ENCODE measurements at places on chromosomes 6 and 20. TPM values are rescaled to one million over a fixed set of nuclear protein-coding genes. Genes with fewer than 3 reads are reported as not detected.

RNASET2 gene
- total RNA-seq, result 24.1 TPM

DNA sequence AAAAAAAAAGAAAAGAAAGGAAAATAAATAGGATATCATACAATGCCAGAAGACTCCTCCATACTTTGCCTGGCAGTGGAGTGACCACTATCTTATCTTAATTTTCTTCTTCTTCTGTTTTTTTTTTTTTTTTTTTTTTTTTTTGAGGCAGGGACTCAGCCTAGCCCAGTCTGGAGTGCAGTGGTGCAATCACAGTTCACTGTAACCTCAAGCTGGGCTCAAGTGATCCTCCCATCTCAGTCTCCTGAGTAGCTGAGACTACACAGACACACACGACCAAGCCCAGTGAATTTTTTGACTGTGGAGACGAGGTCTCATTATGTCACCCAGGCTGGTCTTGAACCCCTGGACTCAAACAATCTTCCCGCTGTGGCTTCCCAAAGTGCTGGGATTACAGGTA, 17.1 kb upstream of the MMP9 start:
- no peak for DNase-seq

DNA sequence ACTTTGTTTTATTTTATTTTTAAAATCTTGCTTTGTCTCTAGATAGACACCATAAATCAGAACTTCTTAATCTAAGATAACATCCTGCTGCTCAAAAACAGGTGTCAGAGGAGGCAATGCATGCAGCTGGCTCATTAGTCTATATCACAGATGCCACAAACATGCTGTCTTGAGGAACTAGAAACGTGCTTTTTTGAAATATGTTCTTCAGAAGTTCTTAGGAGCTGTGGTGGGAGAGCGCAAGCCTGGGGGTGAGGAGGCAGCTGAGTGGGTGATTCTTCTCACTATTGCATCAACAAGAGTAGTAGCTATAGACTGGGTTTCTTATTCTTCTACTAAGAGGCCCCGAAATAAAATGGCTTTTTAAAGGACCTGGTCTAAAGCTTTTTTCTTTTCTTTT, 23.4 kb downstream of the IL22RA2 start:
- no peak for DNase-seq

- no peak for DNase-seq
These were observed 47.4 kb downstream of the SRC start for GRCh38 chr20:37393196-37393862.

DNA sequence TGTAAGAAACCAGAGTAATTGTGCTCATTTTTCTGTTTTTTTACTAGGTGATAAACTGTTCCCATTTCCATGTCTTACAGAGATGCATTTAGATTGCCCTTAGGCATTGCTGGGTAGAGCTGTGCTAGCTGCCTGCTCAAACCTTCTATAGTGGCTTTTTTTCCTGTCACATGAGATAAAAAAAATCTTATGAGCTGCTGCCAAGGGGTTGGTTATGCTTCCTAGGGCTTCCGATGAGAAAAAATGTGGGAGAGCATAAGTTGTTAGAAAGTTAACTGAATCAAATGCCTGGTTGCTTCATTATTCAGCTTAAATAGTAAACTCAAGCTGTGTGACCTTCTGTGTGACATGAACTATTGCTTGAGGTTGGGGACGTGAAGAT, 50.0 kb upstream of the NOX3 start:
- no peak for DNase-seq

DNA sequence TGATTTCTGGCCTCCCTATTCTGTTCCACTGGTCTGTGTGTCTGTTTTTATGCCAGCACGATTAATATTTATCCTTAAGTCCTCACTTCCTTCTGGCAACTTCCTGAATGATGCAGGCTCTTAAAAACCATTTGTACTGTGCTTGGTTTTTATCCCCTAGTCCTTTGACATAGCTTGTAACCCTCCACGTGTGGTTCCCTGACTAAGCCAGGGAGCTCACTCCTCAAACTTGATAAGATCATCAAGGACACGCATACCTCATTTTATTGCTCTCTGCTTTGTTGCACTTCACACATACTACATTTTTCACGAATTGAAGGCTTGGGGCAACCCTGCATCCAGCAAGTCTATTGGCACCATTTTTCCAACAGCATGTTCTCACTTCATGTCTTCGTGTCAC, 166.4 kb upstream of the UST start:
- no peak for DNase-seq

DNA sequence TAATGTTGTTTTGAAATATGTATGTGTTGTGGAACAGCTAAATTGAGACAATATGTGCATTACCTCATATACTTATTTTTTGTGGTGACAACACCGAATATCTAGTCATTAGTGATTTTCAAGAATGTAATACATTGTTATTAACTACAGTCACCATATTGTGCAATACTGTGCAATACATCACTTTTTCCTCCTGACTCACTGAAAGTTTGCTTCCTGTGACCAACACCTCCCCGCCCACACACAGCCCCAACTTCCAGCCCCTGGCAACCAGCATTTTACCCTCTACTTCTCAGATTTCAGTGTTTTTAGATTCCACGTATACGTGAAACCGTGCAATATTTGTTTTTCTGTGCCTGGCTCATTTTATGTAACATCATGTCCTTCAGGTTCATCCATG, 627.9 kb downstream of the PRKN start:
- DNase-seq, result no peak

CST2 gene
- total RNA-seq, result not detected

BTN1A1 gene
- total RNA-seq, result not detected

DNA sequence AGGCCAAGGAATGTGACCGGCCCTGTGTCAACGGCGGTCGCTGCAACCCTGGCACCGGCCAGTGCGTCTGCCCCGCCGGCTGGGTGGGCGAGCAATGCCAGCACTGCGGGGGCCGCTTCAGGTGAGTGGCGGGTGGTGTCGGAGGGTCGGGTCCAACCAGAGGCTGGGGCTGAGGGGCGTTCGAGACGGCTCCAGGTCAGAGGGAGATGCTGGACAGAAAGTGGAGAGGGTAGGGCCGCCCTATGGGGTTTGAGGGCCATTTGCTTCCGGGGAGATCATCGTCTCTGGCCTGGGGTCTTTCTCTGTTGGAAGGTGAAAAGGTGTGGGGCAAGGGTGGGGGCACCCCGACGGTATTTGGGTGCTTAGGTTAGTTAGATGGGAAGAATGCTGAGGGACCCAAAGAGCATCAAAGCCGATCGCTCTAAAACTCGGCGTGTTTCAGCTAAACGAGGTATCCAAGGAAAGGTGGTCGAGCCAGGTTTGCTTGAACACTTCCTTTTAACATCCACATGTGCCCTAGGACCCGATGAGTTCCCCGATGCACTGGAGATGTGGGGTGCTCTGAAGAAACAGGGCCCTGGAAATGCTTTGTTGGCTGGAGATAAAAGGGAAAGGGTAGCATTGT, 691 bp downstream of the ATRN start:
- no peak for DNase-seq

GRCh38 chr6:166469426-166469961, 86.8 kb upstream of the MPC1 start:
- DNase-seq, result no peak

METTL24 gene
- total RNA-seq, result 8.4 TPM

LCA5 gene
- total RNA-seq, result 3.5 TPM

OXT gene
- total RNA-seq, result not detected

RAET1L gene
- not detected for total RNA-seq

DNA sequence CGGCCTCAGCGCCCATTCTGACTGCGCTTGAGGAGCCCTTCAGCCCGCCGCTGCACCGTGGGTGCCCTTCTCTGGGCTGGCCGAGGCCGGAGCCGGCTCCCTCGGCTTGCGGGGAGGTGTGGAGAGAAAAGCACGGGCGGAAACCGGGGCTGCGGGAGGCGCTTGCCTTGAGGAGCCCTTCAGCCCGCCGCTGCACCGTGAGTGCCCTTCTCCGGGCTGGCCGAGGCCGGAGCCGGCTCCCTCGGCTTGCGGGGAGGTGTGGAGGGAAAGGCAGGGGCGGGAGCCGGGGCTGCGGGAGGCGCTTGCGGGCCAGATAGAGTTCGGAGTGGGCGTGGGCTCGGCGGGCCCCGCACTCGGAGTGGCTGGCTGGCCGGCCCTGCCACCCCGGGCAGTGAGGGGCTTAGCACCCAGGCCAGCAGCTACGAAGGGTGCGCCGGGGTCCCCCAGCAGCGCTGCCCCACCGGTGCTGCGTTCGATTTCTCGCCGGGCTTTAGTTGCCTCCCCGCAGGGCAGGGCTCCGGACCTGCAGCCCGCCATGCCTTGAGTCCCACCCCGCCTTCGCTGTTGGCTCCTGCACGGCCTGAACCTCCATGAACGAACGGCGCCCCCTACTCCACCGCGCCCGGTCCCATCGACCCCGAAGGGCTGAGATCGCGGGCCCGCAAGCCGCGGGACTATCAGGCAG, 45.7 kb upstream of the MCUR1 start:
- no peak for DNase-seq

DNA sequence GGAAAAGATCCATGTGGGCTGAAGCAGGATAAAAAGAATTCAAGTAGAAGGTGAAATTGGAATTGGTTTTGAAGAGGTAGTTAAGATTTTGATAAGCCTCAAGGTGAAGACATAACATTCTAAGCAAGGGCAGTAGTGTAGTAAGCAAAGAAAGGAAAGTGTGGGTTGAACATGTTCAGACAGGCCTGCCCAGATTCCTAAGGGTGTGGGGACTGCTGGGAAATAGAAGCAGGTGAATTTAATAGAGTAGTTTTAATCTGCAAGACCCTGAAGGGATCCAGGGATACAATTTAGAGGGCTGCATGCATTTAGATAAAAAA, 19.1 kb downstream of the TAB2 start:
- no peak for DNase-seq

NAA20 gene
- 40.6 TPM for total RNA-seq

DNA sequence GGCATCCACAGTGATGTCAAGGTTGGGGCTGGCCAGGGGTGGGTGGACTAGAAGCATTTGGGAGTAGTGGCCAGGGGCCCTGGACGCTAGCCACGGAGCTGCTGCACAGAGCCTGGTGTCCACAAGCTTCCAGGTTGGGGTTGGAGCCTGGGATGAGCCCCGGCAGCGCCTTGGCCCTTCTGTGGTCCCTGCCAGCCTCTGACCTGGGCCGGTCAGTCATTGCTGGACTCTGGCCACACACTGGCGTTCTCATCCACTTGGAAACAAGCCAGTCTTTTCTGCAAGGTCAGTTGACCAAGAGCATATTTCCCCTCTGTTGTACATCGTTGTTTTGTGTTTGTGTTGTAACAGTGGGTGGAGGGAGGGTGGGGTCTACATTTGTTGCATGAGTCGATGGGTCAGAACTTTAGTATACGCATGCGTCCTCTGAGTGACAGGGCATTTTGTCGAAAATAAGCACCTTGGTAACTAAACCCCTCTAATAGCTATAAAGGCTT, 8.4 kb downstream of the PSMA7 start:
- peak; percentile 69 for DNase-seq

GRCh38 chr6:384898-385297, 6.7 kb upstream of the IRF4 start:
- no peak for DNase-seq

- no peak for DNase-seq
These were observed 209.4 kb upstream of the MCHR2 start for GRCh38 chr6:100203400-100203799.

- peak; percentile 63 for DNase-seq
These were observed 19.3 kb upstream of the RNGTT start for GRCh38 chr6:88982720-88983119.

- DNase-seq, result peak; percentile 27
These were observed 44.4 kb downstream of the DSTN start for GRCh38 chr20:17614176-17614811.

DNA sequence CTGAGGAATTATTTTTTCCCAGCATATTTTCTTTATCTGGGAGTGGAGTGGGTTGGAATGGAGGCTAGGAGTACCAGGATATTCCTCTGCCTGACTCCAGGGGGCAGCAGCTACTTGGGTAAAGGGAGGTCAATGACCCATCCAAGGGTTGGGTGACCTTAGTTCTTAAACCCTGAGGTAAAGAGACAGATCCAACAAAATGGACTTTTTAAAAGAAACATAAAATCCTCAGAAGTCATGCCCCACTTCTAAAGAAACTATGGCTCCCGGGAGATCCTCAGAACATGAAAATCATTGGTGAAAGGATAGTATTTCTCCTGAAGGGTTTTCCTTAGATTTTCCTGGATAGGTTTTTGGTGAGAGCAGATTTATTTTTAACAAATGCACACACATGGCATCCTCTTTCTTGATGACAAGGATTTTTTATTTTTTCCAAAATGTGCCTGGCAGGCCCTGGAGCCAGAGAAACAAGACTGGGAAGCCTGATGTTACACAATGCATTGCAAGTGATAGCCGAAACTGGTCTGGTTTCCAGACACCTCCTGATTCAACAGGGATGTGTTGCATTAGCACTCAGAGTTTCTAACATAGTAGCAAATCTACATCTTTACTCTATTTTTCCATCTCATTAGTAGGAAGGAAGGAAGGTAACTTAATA, 240.9 kb upstream of the BTBD3 start:
- peak; percentile 67 for DNase-seq

DNA sequence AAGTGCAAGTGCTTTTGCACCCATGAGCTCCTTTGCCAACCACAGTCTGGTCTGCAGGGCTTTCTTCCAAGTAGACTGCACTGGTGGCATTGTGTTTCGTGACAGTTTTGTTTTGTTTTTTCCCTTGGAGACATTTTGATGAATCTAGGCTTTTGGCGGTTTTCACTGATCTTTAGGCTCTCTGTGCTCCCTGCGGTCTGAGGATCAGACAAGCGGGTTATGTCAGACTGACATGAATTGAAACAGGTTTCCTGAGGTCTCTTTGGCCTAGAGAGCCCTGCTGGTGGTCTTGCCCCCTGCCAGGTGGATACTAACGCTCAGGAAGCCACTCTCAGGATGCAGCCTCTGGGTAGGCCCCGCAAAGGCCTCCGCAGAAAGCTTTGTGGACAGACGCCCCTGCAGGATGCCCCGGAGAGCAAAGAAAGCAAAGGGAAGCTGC, 555.4 kb upstream of the AGPAT4 start:
- DNase-seq, result no peak

DNA sequence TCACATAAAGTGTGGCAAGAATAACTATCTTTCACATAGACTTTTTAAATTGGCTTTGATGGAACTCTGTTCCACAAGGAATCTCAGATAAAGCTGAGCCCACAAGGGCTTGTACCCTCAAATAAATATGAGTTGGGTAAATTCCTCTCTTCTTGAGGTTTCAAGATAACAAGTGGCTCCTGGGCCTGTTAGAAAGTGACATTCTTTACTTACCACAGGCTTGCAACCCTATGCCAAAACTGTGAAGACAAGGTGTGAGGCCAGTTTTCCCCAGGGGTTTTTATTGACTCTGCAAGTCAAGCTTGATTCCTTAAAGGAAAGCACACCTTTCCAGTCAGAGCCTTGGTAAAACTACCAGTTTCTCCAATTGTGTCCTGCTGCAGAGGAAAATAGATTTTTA, 664.8 kb upstream of the GJE1 start:
- no peak for DNase-seq

- no peak for DNase-seq
These were observed 469 bp downstream of the TFAP2C start for GRCh38 chr20:56629464-56630085.
